CD4-positive, alpha-beta T cell treated with Interleukin-21 for 1 hour (primary cell): ENCODE measurements at places on chromosomes 2 and 18.
A peak's percentile ranks its signal among the peaks of the same experiment; 100 is the strongest.

GRCh38 chr2:69291721-69292120, 95.3 kb downstream of the GFPT1 start:
- DNase-seq, result no peak

- no peak for DNase-seq
Measured at GRCh38 chr18:22193466-22193865, 24.1 kb downstream of the GATA6 start.

DNA sequence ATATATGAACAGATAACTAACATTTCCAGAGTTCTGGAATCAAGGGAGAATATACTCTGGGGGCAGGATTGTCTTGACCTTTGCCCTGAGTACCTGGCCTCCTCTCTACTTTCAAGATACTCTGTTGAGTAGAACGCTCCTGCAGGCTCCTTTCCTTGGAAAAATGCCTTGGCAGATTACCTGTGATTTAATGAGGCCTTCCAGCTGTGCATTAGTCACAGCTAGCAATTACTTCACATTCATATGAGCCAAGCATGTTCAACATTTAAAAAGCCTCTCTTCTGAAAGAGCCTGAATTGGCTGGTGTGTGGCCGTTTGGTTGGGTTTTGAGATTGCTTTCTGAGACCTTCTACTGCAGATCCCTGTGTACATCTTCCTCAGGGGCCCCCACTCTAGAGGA, 142.2 kb downstream of the PLCL1 start:
- DNase-seq, result no peak

DNA sequence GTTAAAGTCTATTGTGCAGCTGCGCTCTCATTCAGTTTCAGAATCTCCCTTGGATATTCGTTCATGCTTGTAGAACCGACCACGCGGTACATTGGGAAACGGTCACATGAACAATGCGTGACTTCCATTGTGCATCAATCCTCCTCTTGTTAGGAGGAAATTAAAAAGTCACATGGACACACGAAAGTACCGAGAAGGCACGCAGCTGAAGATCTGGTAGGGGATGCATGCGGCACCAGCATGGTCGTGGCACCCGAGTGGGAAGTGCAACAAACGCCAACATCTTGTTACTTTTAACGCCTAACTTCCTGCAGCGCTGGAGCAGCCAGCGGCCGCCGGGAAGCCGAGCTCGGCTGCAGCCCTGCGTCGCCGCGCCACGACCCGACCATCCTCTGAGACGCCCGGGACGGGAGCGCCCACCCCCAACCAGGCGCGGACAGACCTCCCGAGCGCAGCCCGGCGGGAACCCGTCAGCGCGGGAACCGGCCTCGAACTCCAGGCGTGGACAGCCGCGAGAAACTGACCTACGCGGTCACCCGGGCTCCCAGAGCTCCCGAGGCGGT, 412 bp downstream of the OSBPL1A start:
- peak; percentile 30 for DNase-seq

DNA sequence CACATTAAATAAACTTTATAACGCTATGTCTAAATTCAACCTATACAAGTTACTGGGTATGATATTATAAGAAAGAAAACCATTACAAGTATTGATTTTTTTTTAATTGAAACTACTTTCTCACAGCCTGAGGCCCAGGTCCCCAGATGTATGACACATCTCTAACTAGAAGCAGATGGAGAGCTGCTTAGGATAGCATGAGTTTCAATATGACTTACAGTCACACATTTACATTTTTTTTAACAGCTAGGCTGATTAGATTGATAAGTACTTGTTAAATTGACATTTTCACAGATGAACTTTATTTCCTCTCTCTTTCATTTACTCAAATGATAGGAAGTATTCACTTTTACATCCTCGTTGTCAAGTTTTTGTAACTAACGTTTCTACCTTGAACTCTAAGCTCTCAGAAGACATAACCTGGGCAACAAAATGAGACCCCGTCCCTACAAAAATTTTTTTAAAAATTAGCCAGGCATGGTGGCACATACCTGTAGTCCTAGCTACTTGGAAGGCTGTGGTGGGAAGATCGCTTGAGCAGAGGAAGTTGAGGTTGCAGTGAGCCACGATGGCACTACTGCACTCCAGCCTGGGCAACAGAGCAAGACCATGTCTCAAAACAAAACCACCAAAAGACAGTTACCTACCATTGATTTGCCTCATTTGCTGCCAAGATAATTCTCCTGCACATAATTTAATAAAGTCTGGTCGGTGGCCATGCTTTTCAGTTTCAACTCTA, 52.4 kb downstream of the STK39 start:
- peak; percentile 40 for DNase-seq

DNA sequence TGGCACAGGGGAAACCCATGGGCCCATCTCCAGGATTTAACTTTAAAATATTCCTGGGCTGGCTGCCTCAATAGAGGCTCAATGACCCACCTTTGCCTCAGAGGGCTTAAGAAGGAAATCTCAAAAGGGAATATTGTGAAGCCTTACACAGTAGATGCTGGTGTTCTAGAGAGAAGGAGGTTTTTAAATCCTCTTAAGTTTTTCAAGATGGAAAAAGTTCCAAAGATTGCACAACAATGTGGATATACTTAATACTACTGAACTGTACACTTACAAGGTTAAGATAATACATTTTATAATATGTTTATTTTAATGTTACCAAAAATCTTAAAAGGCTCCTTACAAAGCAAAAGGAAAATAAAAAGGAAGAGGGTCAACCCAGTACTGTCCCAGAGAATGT, 54.9 kb upstream of the LCLAT1 start:
- no peak for DNase-seq

GRCh38 chr2:101188683-101189405, 37.7 kb upstream of the TBC1D8 start:
- no peak for DNase-seq

DNA sequence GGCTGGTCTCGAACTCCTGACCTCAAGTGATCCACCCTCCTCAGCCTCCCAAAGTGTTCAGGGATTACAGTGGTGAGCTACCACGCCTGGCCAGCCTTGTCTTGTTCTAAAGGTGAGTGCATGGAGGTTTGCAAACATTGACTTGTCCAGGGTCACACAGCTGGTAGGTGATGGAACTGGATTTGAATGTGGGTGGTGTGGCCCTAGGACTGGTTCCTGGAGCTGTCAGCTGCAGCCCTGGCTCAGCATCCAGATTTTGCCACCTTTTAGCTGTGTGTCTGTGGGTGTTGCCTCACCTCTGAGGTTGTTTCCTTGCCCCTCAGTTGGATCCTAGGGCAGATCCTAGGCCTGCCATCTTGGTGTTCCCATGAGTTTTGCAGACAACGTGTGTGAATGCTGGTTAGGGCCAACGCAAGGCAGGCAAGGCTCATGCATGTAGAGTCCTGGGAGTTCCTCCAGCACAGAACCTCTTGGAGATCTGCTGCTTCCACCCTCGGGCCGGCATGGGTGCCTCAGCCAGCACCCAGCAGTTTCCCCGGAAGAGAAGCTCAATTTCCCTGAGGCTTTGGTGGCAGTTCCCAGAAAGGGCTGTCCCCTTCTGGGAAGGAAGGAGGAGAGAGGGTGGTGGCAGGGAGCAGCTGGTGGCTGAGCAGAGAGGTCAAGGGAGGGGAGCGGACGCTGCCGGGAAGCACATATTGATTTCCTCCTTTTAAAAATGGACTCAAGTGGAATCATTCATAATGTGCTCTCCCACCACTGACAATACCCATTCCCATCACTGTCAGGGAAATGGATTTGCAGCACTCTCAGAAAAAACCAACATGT, 127.6 kb upstream of the HS6ST1 start:
- no peak for DNase-seq

DNA sequence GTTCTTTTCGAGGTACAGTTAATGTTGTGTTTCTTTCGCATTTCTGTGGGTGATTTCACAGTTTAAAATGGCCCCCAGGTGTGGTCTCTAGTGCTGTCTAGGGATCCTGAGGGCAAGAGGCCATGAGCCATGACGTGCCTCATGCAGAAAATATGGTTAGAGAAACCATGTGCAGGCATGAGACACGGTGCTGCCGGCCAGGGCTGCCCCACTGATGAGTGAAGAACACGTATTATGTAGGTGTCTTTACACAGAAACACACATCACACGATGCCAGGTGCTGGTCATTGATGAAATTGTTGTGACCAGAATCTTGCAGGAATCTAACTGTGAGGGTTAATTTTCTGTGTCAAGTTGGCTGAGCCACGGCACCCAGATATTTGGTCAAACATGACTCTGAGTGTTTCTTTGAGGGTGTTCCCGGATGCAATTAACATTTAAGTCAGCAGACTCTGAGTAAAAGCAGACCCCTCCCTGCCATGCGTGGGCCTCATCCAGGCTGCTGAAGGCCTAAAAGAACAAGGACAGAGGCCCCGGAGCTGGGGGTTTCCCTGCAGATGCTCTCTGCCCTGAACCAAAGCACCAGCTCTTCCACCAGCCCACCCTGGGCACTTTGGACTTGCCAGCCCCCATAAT, 463.0 kb upstream of the MYT1L start:
- no peak for DNase-seq

DNA sequence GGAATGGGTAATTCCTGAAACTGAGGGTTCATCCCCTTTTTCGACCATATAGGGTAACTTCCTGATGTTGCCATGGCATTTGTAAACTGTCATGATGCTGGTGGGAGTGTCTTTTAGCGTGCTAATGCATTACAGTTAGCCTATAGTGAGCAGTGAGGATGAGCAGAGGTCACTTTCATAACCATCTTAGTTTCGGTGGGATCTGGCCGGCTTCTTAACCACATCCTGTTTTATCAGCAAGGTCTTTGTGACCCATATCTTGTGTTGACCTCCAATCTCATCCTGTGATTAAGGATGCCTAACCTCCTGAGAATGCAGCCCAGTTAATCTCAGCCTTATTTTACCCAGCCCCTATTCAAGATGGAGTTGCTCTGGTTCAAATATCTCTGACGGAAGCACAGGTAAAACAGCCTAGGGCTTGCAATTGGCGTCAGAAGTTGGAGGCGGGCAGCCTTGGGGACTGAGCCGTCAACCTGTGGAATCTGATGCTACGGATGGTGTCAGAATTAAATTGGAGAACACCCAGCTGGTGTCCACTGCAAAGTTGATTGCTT, 19.5 kb downstream of the RALBP1 start:
- DNase-seq, result peak; percentile 4

GRCh38 chr2:136210455-136210805, 92.5 kb upstream of the CXCR4 start:
- DNase-seq, result no peak

DNA sequence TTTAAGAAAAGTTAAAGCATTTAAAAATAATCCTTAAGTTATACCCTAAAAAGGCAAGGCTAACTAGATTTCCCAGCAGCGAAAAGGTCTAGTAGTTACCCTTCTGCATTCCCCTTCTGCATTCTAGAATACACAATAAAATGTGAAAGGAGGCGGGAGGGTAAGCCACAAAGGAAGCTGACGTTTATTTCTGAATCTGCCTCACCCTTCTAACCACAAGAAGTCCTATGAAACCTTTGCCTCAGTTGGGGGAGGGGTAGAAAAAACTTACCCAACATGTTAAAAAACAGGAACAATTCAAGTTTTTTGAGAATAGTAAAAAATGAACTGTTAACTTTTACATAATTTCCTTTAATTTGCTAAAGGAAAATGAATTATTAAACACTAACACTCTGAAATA, 11.3 kb downstream of the STK17B start:
- peak; percentile 92 for DNase-seq

- no peak for DNase-seq
Measured at GRCh38 chr2:3199627-3200345, 177.8 kb downstream of the EIPR1 start.

- no peak for DNase-seq
Measured at GRCh38 chr2:25187729-25188350, 19.5 kb upstream of the POMC start.

GRCh38 chr2:8475349-8476031, 206.4 kb upstream of the ID2 start:
- peak; percentile 51 for DNase-seq

DNA sequence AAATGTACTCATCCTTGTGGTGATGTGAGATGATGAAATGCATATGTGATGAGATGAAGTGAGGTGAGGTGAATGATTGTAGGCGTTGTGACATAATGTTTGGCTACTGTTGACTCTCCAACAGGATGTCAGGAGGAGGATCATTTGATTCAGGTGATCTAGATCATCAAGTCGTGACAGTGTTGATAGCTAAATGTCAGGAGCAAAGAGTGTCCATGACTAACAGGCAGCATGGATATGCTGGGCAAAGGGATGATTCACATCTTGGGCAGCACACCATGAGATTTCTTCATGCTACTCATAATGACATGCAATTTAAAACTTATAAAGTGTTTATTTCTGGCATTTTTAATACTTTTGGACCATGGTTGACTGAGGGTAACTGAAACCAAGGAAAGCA, 40.2 kb upstream of the UBXN4 start:
- DNase-seq, result no peak

- no peak for DNase-seq
Measured at GRCh38 chr2:16441431-16441830, 224.2 kb downstream of the CYRIA start.

DNA sequence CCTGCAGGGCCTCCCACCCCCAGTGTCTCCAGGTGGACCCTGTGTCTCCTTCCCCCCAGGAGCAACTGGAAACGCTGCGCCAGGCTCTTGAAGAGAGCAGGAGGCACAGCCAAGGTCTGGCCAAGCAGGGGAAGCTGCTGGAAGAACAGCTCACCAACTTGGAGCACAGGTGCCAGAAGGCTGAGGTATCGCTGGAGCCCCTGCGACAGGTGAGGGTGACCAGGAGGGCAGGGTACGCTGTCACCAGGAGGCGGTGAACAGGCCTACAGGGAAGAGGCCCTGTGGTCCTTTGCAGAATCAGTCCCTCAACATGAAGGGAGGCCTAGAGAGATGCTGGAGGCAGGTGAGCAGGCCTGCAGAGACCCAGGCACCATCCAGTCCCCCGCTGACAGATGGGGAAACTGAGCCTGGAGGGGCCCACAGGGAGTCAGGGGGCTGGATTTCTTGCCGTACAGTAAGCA, 15.6 kb upstream of the SNED1 start:
- DNase-seq, result no peak

GRCh38 chr2:234579231-234579962, 82.5 kb upstream of the ARL4C start:
- no peak for DNase-seq

DNA sequence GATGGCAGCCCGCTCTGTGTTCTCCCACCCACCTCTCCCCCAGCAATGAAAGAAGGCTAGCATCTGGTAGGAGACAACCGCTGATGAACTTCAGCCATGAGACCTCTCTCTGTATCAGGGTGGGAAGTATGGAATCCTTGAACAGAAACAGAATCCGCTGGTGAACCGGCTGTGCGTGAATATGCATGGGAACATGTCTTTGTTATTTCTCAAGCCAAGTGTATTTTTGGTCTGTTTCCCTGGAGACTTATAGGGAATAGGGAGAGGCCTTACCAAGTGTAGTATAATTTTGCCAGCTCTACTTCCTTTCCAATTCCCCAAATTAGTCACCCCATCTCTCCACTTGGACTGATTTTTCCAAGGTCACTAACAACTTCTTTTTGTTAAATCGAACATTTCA, 30.1 kb downstream of the WNT10A start:
- DNase-seq, result no peak

GRCh38 chr2:7004636-7005035, 87.4 kb downstream of the RNF144A start:
- no peak for DNase-seq

DNA sequence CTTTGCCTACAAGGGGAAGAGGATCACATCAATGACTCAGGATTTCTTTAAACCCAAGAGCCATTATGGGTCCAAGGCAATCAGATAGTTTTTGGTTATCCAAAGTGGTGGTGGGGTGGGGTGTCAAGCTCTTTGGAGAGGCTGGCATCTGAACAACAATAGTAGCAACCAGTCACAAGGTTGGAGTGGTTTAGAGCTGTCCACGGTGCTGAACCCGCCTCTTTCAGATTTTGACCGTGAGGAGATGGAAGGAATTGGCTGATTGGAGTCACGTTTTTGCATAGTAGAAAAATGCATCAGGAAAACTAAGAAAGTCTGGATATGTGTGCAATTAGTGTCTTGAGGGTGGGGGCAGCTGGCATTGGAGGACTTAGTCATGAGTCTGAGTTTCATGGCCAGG, 159.9 kb downstream of the LOXHD1 start:
- peak; percentile 7 for DNase-seq
